GDM1 (cell line): ENCODE measurements at places on chromosomes 7 and 10.
A peak's percentile ranks its signal among the peaks of the same experiment; 100 is the strongest.

DNA sequence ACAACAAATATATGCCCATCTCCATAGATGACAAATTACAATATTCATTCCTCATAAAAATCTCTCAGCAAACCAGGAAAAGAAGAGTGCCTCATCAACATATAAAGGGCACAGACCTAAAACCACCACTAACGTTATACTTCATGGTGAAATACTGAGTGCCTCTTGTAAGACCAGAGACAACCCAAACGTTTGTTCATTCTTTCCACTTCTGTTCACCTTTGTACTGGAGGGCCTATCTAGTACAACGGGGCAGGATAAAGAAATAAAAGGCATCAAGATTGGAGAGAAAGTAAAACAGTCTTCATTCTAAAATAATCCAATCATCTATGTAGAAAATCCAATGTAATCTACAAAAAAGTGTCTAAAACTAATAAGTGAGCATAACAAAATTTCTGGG lies 79.1 kb downstream of the LARP4B start:
- DNase-seq, result no peak

- no peak for DNase-seq
Measured at GRCh38 chr7:152013230-152013629, 12.2 kb upstream of the GALNT11 start.

GRCh38 chr10:33326933-33327332 lies 7.5 kb downstream of the NRP1 start:
- no peak for DNase-seq

DNA sequence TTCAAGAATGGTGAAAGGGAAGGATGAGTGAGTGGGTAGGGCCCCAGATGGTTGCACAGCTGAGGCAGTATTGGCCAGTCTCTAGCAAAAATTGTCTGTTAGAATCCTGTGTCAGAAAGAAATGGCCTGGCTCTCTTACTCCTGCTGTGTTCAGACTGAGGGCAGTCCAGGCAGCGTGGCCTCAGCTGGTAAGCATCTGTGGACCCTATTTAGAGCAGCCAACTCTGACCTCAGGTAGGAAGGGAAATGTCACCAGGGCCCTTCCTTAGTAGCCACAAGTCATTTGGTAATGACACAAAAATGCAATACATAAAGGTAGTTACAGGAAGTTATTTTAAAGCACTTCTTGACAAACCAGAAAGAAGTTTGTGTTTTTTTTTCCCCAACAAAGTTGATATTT lies 1194.7 kb downstream of the CNTNAP2 start:
- no peak for DNase-seq

GRCh38 chr10:36888925-36889573 lies 236.3 kb upstream of the ANKRD30A start:
- DNase-seq, result peak; percentile 9

GRCh38 chr10:621981-622740 lies 67.3 kb downstream of the DIP2C start:
- no peak for DNase-seq

DNA sequence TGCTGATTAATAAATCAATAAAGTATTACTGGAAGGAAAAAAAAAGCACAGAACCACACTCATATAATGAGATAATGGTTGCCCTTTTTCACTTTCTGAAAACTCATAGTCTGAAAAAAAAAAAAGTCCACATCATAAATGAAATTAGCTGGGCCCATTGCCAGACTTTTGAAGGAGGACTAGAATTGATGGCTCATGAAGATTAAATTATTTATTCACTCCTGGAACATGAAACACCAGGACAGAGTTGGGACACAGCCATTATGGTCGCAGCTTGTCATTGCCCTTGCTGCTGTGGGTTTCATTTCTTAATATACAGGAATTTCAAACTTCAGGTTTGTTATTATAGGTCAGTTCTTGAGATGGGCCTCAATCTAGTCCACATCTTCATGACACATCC lies 91.9 kb downstream of the CNTNAP2 start:
- no peak for DNase-seq

- no peak for DNase-seq
Measured at GRCh38 chr7:33731912-33732311, 173.4 kb upstream of the BMPER start.

- no peak for DNase-seq
Measured at GRCh38 chr10:78868861-78869260, 199.9 kb upstream of the ZMIZ1 start.

DNA sequence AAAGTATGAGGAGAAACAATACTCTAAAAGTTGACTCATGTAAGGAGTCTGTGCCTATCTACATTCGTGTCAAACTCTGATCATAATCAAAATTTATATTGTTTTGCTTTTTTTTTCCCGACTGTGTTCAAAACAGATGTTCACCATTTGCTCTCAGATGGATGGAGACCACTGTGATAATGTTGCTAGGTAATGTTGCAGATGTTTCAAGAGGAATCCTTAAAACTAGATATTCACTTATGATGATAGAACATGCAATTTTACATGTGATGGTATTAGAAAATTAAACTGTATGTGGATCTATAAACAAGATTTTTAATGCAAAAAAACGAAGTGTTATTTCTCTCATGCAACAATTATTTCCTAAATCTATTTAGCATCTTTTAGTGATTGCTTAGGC lies 1080.1 kb downstream of the REEP3 start:
- no peak for DNase-seq

DNA sequence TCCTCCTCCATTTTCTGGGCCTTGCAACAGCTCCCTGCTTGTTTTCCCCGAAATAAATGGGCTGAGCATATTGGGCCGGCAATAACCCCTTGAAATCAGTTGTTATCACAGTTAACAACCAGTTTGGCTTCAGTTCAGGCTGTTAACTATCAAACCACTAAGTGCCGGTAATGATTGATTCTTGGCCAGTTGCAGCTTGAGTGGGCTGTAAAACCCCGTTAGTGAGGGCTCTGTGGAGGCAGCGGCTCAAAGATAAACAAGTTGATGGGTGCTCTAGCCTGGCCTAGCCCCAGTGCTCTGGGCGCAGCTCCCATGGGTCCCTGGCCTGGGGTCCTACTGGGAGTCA lies 8.3 kb downstream of the FGF8 start:
- DNase-seq, result no peak

DNA sequence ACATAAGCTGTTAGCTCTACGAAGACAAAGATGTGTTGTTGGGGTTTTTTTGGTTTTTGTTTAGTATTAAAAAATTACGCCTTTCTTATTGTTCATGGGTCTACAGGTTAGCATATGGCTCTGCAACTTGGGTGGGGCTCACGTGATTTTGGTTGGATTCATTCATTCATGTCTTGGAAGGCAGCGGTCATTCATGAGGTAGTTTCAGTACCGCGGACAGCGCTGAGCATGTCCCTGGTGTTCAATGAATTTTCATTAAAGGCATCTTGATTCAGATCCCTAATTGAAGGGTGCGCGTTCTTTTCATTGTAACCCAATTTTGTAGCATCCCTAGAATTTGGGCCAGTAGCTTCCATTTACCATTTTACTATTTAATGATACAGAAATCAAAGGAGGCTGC lies 42.9 kb upstream of the TCERG1L start:
- no peak for DNase-seq

GRCh38 chr10:19888061-19888660 lies 71.9 kb downstream of the PLXDC2 start:
- DNase-seq, result no peak

DNA sequence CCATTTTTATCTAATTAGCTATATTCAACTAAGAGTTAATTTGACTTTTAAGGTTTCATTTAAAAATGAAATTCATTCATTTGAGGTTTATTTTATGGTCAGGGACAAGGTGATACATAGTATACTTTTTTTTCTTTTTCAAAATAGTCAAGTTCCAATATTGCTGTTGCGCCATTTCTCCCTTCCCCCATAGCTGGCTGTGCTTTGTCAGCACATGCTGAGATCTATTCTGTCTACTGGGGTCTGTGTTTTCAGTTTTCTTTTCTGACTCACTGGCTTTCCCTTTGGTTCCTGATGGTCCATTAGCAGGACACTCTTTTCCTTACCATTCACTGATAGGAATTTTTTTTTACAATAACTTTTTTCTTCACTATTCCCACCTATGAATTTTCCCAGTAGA lies 336.4 kb upstream of the TMEM229A start:
- no peak for DNase-seq

DNA sequence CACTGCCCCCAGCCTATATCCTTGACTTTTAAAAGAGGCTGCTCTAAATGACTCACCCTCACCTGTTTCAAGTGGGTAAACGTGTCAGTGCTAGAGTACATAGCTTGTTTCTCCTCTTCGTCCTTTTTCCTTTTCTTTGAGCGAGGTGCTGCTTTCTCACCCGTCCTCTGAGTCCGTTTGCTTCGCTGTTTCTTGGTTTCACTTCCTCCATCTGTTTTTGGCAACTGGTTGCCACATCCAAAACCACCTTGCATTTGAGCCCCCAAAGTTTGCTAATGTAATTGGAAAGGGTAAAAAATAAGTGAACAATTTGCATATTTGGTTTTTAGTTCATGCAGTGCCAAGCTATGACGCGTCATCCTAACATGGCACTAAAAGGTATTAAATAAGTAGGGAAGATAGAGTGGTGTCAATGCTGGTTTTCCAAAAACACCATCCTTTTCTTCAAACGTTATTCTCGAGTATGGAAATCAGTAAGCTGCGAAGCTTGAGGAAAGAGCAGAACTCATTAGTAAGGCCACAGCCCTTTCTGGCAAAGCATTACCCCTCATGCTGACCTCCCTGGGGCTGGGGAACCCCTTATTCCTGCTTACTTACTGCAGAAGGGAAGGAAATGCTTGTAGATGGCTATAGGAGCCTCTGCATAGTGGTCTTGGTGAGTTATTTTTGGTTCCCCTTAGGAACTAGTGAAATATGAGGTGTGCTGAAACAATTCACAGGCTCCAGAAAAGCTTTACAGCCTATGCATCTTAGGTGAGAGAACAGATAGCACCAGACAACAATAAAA lies 133.5 kb downstream of the GALNT11 start:
- no peak for DNase-seq

DNA sequence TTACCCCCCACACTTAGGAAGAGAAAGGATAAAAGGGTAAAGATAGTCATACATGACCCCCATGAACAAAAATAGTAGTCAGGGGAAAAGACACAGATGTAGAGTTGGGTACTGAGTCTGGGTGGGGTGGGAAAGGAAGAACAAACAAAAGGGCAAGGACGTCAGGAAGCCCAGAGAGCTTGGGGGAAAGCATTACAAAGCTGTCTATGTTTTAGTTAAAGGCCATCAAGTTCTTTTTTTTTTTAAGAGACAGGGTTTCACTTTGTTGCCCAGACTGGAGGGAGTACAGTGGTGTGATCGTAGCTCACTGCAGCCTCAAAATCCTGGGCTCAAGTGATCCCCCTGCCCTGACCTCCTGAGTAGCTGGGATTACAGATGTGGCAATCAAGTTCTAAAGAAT lies 98.4 kb upstream of the PDLIM1 start:
- DNase-seq, result no peak

DNA sequence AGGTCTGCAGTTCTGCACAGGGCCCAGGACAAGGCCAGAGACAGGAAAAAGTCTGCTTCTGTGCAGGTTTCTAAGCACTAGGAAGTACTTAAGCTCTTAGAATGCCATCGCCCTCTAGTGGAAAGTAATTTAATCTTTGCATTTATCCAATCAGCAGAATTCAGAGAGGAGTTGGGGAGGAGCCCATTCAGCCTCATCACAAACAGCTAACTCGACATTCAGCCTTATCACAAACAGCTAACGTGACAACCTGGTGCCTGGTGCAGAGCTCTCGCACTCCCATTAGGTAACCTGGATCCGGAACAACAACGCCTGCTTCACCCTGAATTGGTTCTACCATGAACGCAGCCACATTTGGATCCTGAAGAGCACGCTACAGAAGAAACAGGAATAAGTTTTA lies 15.2 kb downstream of the OAT start:
- peak; percentile 70 for DNase-seq

DNA sequence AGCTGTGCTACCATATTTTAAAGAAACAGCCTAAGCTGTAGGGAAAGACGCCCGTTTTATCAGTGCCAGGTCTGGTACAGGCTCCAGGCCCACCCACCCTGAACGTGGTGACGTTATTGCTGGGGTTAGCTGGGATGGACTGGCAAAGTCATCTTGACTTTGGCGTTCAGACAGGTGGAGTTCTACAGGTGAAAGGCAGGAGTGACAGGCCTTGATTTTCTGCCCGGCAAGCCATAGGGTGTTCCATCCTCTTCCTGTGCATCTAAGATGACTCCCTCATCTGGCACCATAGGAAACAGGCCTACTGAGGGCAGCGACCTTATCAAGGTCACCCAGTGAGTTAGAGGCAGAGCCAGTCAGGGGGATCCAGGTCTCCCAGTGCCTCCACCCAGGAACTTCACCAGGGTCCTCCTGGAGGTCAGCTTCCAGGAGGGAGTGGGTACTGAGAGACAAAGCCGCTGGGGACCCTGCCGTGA lies 41.6 kb downstream of the HK1 start:
- DNase-seq, result no peak

- DNase-seq, result no peak
Measured at GRCh38 chr7:106139265-106140251, 27.4 kb upstream of the SYPL1 start.

GRCh38 chr7:28228396-28228795 lies 47.8 kb upstream of the JAZF1 start:
- no peak for DNase-seq

DNA sequence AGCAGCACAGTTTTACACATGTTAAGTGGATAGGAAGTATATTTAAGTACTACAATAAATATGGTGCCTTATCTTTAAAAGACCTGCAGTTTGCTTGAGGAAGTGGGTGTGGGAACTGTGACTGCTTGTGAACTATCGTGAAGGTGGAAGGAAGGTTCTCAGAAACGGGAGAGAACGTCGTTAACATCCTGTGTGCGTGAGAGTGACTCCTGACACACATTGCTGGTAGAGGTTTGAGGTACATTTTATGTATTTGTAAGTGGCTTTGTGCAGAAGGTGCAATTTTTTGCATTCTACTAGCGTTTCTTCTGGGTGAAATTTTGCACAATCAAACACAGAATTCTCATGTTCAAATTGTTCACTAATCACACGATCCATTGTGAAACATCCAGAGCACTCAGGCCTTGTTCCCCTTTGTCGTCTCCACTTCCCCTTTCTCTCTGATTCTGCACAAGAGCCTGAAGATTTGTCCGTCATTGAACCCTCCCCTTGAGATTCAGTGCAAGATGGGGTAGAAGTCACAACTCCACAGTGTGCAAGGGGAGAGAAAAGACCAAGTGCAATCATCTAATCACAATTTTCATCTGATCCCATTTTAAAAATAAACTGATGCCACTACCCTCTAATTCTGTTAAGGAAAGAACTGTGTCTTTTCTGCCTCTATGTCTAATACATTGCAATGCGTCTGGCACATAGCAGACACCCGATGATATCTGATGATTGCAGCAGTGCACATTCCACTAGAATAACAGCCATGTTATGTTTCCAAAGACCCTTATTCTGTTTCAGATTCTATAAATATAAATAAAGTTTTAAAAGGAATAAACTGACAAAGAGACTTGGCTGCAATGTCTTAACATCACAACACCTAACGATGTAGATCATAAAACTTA lies 279.9 kb downstream of the NEBL start:
- peak; percentile 43 for DNase-seq

DNA sequence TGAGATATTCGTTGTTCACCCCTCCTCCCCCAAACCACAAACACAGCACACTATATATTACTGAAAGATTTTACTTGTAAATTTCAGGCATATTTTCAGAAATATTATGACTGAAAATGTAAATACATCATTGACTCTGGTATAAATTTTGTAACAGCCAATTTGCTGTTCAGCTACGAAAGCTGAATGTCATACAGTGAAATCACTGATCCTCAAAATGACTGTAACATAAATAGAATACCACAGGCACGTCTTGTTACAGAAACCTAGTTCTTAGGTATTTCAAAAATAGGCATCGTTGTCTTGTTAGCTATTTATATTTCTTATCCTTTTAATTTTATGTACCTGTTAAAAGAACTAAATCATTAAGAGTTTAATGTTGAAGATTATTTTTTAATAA lies 15.1 kb downstream of the TRUB1 start:
- DNase-seq, result no peak
